ENCODE measurements at places on chromosomes 5 and 9.

- no peak for DNase-seq
Measured at GRCh38 chr9:123061216-123061615, 27.7 kb downstream of the GPR21 start.

DNA sequence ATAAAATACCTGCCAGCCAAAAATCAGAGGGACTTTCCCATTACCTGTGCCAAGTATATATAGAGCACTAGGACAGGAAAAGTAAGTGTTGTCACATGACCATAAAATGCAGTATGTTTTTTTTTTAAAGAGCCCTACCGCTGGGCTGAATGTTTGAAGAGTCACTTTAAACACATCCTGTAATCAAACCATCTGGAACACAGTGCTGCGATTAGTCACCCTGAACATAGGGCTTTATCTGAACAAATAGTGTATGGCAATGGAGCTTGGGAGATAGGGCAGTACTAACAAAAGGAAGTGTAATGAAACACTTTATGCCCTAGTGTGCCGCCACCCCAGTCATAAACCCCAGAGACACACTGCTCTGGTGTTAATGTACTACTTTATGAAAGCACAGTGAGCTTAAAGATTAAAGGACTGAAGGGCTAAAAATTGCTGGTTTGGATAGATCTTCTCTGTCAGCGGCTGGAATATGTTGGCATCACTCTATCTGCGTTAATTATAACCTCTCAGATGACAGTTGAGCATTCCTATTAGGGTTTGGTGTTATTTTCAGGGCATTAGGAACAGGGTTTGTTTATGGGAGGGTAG lies 90.4 kb downstream of the ZNF608 start:
- DNase-seq, result no peak

- DNase-seq, result no peak
Measured at GRCh38 chr9:29974197-29974596, 2400.9 kb upstream of the C9orf72 start.

- DNase-seq, result no peak
Measured at GRCh38 chr5:61114441-61114840, 47.8 kb downstream of the SMIM15 start.

Data from naive thymus-derived CD4-positive, alpha-beta T cell (primary cell).